Activated naive CD8-positive, alpha-beta T cell treated with anti-CD3 and anti-CD28 coated beads, Interleukin-2, amount 10 ng/mL, durations not matched to agents 7 days and 5 days (primary cell): ENCODE measurements at places on chromosomes 13 and 19.

- H3K4me3 ChIP-seq: peak overlapping the region; percentile 95
- peaks cover 16% of the 10 kb centered on the region for H3K4me1 ChIP-seq
- H3K27me3 ChIP-seq: no peaks in the 10 kb centered on the region
- DNase-seq: peak; percentile 56
- H3K27ac ChIP-seq: peak overlapping the region; percentile 93
- H3K36me3 ChIP-seq: peaks cover 3% of the 10 kb centered on the region
Measured at GRCh38 chr19:1590641-1591397, 1.8 kb downstream of the MBD3 start.

GRCh38 chr13:79440958-79441528 is 35.0 kb upstream of the RBM26 start:
- no peak for DNase-seq
- peaks cover 2% of the 10 kb centered on the region for H3K27me3 ChIP-seq
- H3K27ac ChIP-seq: no peak overlapping the region

- H3K27ac ChIP-seq: no peak overlapping the region
- DNase-seq: no peak
- no peak overlapping the region for H3K4me3 ChIP-seq
- no peaks in the 10 kb centered on the region for H3K36me3 ChIP-seq
- peaks cover 2% of the 10 kb centered on the region for H3K27me3 ChIP-seq
- no peaks in the 10 kb centered on the region for H3K4me1 ChIP-seq
Measured at GRCh38 chr19:30453743-30454142, 81.6 kb downstream of the ZNF536 start.

GRCh38 chr19:46435009-46435408 is 6.3 kb upstream of the PNMA8C start:
- no peaks in the 10 kb centered on the region for H3K36me3 ChIP-seq
- H3K4me1 ChIP-seq: peaks cover under 1% of the 10 kb centered on the region
- DNase-seq: no peak
- H3K27me3 ChIP-seq: peaks cover 24% of the 10 kb centered on the region

GRCh38 chr13:35914662-35915061 is 216.5 kb downstream of the DCLK1 start:
- H3K4me1 ChIP-seq: no peaks in the 10 kb centered on the region
- H3K36me3 ChIP-seq: no peaks in the 10 kb centered on the region
- no peak for DNase-seq
- no peak overlapping the region for H3K4me3 ChIP-seq

GRCh38 chr13:94009701-94010100 is 469.8 kb downstream of the DCT start:
- H3K4me1 ChIP-seq: no peaks in the 10 kb centered on the region
- H3K27me3 ChIP-seq: peaks cover under 1% of the 10 kb centered on the region
- no peaks in the 10 kb centered on the region for H3K36me3 ChIP-seq
- no peak overlapping the region for H3K27ac ChIP-seq
- no peak overlapping the region for H3K4me3 ChIP-seq

DNA sequence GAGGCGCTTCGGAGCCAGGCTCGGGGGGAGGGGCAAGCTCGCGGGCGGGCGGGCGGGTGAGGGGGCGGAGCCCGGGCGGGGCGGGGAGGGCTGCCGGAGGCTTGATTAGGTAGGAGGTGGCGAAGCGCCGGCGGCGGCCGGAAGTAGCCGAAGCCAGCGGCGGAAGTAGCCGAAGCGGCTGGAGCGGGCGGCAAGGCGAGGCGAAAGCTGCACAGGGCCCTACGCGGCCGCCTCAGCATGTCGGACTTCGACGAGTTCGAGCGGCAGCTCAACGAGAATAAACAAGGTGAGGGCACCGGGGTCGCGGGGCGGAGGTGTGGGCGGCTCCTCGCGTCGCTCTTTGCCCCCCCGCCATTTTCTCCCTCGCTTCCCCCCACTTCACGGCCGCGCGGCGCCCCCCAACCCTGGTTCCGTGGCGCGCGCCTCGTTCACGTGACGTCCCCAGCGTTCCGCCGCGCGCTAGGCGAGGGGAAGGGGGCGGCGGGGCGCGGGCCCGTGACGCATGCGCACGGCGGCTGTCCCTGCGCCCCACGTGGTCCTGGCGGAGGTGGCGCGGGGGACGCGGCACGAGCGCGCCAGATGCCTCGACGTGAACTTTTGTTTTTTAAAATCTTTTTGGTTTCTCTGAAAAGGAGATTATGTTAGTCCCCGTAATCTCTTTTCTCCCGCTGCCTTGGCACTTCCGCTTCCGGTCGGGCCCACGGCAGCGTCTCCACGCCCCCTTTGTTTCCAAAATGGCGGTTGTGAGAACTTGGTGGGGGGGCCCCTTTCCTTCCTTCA is at the start of gene U2AF2:
Gene U2AF2 (plus strand): TSS at position 168 of the 780 bp plus-strand sequence. CDS start 70 bp downstream, at position 238.
- peaks cover 28% of the 10 kb centered on the region for H3K4me1 ChIP-seq
- H3K4me3 ChIP-seq: peak within 1 kb of the TSS; percentile 86
- peak within 1 kb of the TSS; percentile 95 for H3K27ac ChIP-seq
- H3K36me3 ChIP-seq: peaks cover 22% of the 10 kb centered on the region

DNA sequence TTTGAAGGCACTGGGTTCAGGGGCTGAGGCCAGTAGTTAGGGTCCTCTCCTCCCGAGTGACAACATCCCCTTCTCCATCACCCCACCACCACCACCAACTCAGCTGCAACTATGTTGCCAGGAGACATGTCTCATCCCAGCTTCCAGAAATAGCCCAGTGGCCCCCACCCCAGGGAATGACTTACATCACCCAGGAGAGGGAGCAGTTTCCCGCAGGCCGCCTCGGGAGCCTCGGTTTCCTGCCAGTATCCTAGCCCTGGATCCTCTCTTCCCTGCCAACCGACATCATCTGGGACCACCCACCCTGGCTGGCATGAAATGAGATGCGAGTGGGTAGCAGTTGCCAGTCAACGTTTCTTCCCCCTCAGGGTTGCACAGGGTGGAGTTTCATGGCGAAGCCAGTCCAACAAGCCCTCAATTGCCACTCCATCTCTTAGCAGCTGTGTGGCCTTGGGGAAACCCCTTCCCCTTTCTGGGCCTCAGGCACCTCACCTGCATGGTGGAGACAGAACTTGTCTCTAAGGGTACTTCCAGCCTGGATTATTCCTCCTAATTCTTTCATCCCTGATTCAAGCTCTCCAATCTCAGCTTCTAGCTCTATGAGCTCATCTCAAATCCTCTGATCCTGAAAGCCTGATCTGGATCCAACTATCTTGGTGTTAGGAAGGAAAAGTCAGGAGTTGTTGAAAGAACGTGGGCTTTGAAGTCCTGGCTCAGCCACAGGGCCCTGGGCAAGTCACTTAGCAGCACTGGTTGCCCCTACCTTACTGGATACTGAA is 3.9 kb upstream of the GSK3A start:
- no peak overlapping the region for H3K4me3 ChIP-seq
- no peaks in the 10 kb centered on the region for H3K27me3 ChIP-seq
- peak overlapping the region; percentile 71 for H3K27ac ChIP-seq
- H3K36me3 ChIP-seq: peaks cover 3% of the 10 kb centered on the region

DNA sequence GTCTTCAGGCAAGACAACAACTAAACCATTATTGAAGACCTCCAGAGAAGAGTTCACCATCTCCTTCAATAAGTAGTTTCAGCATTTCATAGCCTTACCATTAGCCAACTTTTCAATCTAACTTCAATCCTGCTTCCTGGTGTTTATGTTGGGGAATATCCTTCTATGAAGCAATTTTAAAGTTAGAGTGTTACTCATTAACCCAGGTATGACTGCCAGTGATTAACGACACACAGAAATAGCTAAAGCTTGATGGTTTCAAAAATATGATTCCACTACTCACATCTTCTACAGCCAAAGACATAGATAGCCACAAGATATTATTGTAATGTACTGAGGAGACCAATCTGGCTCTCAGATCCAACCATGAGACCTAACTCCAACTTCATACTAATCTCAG is 403.2 kb downstream of the EFNB2 start:
- H3K4me3 ChIP-seq: no peak overlapping the region
- no peaks in the 10 kb centered on the region for H3K36me3 ChIP-seq
- H3K4me1 ChIP-seq: no peaks in the 10 kb centered on the region

DNA sequence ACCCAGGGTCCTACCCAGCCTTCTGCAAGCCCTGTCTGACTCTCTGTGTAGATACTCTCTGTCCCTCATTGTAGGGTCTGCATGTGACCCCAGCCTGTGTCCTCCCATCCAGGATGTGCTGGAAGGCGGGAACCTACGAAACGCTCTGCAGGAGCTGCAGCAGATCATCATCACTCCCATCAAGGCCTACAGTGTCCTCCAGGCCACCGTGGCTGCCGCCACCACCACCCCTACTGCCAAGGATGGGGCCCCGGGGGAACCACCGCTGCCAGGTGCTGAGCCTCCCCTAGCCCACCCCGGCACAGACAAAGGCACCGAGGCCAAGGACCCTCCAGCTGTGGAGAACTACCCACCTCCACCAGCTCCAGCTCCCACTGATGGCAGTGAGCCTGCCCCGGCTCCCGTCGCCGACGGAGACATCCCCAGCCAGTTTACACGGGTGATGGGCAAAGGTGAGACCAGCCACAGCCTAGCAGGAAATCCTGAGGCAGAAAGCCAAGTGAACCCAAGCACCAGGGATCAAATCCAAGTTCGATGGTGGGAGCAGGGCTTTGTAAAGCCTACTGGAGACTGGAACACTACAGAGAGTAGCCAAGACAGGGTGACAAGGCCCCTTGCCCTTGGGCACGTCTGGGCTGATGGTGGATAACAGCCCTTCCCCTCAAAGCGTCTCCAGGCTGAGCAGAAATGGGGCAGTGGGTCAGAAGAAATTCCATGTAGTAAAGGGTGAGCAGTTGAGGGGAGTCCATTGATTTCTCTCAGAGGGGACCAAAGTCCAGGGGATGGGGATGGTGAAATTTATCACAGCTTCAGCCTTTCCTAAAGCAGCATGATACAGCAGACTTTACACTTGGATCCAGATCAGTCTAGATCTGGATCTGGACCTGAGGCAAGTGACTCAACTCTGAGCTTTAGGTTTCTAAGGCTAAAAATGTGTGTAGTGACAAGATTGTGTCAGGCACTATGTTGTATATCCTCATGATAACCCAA is 13.2 kb downstream of the PAF1 start:
- no peak for DNase-seq
- no peaks in the 10 kb centered on the region for H3K4me1 ChIP-seq
- H3K27ac ChIP-seq: no peak overlapping the region
- no peaks in the 10 kb centered on the region for H3K27me3 ChIP-seq
- H3K4me3 ChIP-seq: no peak overlapping the region

DNA sequence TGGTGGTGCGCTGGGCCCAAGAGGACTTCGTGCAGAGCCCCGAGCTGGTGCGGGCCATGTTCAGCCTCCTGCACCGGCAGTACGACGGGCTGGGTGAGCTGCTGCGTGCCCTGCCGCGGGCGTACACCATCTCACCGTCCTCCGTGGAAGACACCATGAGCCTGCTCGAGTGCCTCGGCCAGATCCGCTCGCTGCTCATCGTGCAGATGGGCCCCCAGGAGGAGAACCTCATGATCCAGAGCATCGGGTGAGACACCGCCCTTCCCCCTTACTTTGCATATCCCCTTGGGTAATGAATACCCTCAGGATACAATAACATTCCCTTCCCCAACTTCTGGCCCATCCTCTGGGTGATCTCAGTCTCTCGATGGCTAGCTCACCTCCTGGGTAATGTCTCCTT is 60.9 kb downstream of the RYR1 start:
- H3K4me3 ChIP-seq: no peak overlapping the region
- peaks cover 9% of the 10 kb centered on the region for H3K4me1 ChIP-seq
- H3K27ac ChIP-seq: no peak overlapping the region
- no peaks in the 10 kb centered on the region for H3K36me3 ChIP-seq

GRCh38 chr19:51702103-51702824 is 9.1 kb downstream of the SPACA6 start:
- H3K27ac ChIP-seq: peak overlapping the region; percentile 24
- H3K4me1 ChIP-seq: peaks cover 16% of the 10 kb centered on the region
- DNase-seq: peak; percentile 43

- H3K4me3 ChIP-seq: no peak overlapping the region
- peaks cover 2% of the 10 kb centered on the region for H3K27me3 ChIP-seq
- no peaks in the 10 kb centered on the region for H3K36me3 ChIP-seq
- DNase-seq: no peak
- H3K27ac ChIP-seq: no peak overlapping the region
- no peaks in the 10 kb centered on the region for H3K4me1 ChIP-seq
Measured at GRCh38 chr13:51323824-51324511, 15.5 kb upstream of the SERPINE3 start.

GRCh38 chr13:41763782-41764181 is 197.1 kb downstream of the VWA8 start:
- H3K27me3 ChIP-seq: no peaks in the 10 kb centered on the region
- H3K36me3 ChIP-seq: peaks cover 18% of the 10 kb centered on the region
- H3K27ac ChIP-seq: no peak overlapping the region
- peaks cover 8% of the 10 kb centered on the region for H3K4me1 ChIP-seq
- no peak for DNase-seq

DNA sequence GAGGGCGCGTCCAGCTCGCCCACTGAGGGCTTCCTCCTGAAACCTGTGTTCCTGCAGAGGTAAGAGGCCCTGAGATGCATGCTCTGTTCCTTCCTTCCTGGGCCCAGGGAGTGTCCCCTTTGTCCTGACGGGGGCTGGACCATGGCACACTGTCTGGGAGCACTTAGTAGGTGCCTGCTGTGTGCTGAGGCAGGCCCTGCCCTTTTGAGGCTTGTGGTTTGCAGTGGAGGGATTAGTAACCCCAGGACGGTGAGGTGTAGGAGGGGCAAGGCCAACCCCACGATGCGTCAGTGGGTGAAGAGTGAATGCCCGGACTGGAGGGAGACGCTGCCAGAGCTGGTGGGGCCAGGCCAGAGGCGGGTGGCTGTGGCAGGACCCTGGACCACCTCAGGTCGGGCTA is 11.2 kb upstream of the F2RL3 start:
- peaks cover 12% of the 10 kb centered on the region for H3K4me1 ChIP-seq
- H3K27me3 ChIP-seq: no peaks in the 10 kb centered on the region
- H3K4me3 ChIP-seq: no peak overlapping the region
- no peak overlapping the region for H3K27ac ChIP-seq

DNA sequence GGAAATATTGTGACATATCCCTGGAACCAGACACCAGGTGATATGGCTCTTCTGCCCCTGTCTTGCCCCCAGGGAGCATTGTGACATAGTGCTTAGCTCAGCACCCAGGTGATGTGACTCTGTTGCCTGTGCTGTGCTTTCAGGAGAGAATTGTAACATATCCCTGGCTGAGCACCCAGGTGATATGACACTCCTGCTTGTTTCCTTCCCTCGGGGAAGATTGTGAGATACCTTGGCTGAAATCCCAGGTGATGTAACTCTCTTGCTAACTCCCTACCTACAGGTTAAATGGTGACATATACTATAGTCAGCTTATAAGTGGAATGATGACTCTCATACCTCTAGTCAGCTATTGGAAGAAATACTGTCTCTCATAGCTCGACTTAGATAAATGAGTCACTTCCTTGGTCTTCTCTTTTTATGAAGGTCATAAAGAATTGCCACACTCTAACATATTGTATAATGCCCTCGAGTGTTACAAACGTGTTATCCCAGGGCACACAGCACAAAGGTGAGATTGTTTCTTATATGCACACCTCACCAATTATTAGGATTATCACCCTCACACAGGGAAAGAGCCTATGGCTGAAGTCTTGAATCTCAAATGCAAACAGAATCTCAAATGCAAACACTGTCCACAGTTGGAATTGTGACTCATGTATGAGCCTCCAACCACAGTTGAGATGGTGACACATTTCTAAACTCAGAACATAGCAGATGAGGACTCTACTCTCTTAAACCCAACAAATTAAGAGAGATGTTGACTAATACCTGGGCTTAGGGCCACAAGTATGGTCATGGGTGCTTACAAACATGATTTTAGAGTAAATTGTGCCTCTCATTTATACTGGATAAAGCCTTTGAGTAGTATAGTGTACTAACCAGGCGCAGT is 32.7 kb upstream of the ZNF254 start:
- H3K4me3 ChIP-seq: no peak overlapping the region
- DNase-seq: no peak
- H3K36me3 ChIP-seq: peaks cover 68% of the 10 kb centered on the region
- H3K27ac ChIP-seq: no peak overlapping the region

- H3K36me3 ChIP-seq: no peaks in the 10 kb centered on the region
- no peak overlapping the region for H3K4me3 ChIP-seq
- no peak overlapping the region for H3K27ac ChIP-seq
- no peaks in the 10 kb centered on the region for H3K4me1 ChIP-seq
Measured at GRCh38 chr13:85277748-85278147, 521.5 kb downstream of the SLITRK6 start.
